ENCODE measurements at places on chromosomes 3 and 15.

GRCh38 chr3:98914210-98915080 lies 12.9 kb upstream of the DCBLD2 start:
- no peak for DNase-seq

GRCh38 chr3:126684218-126684751 lies 19.8 kb upstream of the CHCHD6 start:
- no peak for DNase-seq

DNA sequence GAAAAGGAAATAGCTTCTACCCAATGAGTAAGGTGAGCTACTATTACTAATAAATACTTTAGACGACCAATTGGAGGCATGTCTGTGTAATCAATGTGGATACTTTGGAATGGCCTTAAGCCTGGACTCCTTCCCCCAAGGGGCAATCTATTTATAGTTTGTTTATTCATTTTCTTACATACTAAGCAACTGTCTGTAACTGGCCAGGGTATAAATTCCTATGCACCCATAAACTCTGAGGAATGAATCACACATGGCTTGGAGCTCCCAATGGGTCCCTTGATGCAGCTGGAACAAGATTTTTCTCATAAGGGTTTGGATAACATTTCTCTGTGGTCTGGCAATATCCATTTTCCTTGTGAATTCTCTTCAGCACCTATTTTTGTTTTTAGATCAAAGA lies 506.8 kb downstream of the EDEM1 start:
- no peak for DNase-seq

- DNase-seq, result no peak
Observed at GRCh38 chr3:54283470-54283869, 161.1 kb downstream of the CACNA2D3 start.

GRCh38 chr15:42992626-42993025 lies 72.0 kb upstream of the TTBK2 start:
- no peak for DNase-seq

GRCh38 chr3:133855002-133855370 lies 40.7 kb downstream of the RAB6B start:
- DNase-seq, result no peak
